Tongue (tissue), 3 donors: ENCODE measurements at places on chromosomes 11 and 22. TPM values are rescaled to one million over a fixed set of nuclear protein-coding genes. Genes with fewer than 3 reads are reported as not detected.
A peak's percentile ranks its signal among the peaks of the same experiment; 100 is the strongest.

KCNJ11 gene
- total RNA-seq, result 28.6 TPM

GRCh38 chr11:43541993-43542392 is 138.5 kb upstream of the HSD17B12 start:
- no peak for DNase-seq

MPZL2 gene
- total RNA-seq, result 27.2 TPM

GRCh38 chr11:68327586-68328370 is 15.4 kb downstream of the LRP5 start:
- no peak for DNase-seq

TRIM51 gene
- total RNA-seq, result not detected

- DNase-seq, result no peak
Observed at GRCh38 chr22:50694766-50695420, 22.3 kb downstream of the SHANK3 start.

MMP10 gene
- total RNA-seq, result 3.2 TPM

OR51B5 gene
- total RNA-seq, result not detected

FAM227A gene
- 1.9 TPM for total RNA-seq

DNA sequence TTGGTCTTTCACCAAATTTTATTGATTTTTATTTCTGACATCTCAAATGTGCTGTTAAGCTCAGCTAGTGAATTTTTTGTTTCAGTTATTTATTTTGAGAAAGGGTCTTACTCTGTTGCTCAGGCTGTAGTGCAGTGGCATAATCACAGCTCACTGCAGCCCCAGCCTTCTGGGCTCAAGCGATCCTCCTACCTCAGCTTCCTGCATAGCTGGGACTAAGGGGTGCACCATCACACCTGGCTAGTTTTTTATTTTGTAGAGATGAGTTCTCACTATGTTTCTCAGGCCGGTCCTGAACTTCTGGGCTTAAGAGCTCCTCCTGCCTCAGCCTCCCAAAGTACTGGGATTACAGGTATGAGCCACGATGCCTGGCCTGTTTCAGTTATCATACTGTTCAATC is 282.0 kb downstream of the SBF2 start:
- no peak for DNase-seq

KREMEN1 gene
- 113 TPM for total RNA-seq

- no peak for DNase-seq
Observed at GRCh38 chr22:45470871-45471270, 31.8 kb upstream of the FBLN1 start.

CD3E gene
- not detected for total RNA-seq

PAX6 gene
- 0.92 TPM for total RNA-seq

GRCh38 chr11:62614275-62614674 is 1.2 kb downstream of the ROM1 start:
- DNase-seq, result no peak

- no peak for DNase-seq
Observed at GRCh38 chr11:134980819-134981710, 569.0 kb upstream of the B3GAT1 start.

PHOX2A gene
- total RNA-seq, result not detected

DNA sequence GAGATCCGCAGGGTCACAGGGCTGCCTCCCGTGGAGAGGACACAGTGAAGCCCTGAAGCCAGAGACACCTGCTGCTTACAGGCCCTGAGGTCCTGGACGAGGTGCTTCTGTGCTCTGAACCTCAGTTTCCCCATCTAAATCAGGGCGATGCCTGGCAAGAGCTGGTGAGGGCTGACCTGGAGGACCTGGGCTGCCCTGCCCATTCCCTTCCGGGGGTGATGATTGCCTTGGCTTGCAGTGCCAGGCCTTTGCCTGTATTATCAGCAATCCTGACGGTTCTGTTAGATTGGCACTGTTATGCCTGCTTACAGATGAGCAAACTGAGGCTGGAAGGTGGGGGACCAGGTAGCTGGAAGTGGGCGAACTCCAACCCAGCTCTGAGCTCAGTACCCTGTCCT is 7.8 kb upstream of the GTSE1 start:
- DNase-seq, result no peak

AIFM3 gene
- 0.21 TPM for total RNA-seq

KRTAP5-7 gene
- not detected for total RNA-seq

GRCh38 chr11:19218786-19219460 is 17.1 kb upstream of the CSRP3 start:
- DNase-seq, result peak; percentile 97

GRCh38 chr22:17501679-17502285 is 61.5 kb upstream of the SLC25A18 start:
- peak; percentile 91 for DNase-seq

GRCh38 chr11:14622223-14622954 is 21.2 kb upstream of the PDE3B start:
- no peak for DNase-seq

GRCh38 chr22:24099071-24099470 is 82.2 kb upstream of the SUSD2 start:
- no peak for DNase-seq

DNA sequence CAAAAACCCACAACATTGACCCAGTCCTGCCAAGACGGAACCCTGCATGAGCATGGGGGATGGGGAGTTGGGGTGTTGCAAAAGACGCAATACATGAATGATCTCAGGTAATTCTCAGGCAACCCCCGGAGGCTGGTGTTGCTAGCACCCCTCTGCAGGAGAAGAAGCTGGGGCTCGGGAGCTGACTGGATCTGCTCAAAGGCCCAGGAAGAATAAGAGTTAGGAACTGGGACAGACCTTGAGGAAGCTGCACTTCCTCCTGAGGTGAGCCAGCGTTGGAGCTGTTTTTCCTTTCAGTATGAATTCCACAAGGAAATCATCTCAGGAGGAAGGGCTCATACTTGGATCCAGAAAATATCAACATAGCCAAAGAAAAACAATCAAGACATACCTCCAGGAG is at the start of gene KRTAP5-9:
TSS of gene KRTAP5-9 (plus strand) at position 301 of the 400 bp plus-strand sequence. CDS start 238 bp downstream, outside the sequence.
- DNase-seq, result no peak

DNA sequence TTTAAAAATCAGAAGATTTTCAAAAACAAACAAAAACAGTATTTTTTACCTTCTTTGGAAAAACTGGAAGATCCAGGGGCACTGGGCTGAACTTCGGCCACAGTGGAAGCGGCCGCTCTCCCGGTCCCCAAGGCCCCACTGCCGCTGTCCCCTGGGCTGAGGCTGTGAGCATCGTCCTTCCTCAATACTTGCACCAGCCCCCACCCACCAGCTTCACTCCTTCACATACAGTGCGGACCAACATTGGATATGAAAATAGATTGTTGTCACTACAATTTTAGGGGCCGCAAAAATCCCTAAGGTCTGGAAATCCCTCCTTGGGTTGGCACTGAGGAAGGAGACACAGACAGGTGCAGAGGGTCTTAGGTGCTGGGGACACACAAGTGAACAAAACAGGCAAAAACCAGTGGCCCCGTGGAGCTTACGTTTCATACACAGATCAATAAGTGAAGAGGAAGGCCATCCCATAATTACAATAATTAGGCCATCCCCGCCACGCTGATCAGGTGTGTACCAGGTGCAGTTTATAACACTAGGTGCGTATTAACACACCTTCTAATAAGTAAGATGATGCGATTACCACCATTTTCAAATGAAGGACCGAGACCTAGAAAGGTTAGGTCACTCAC is 28.2 kb upstream of the SLC22A12 start:
- no peak for DNase-seq

- DNase-seq, result no peak
Observed at GRCh38 chr11:120817158-120817557, 206.7 kb upstream of the TBCEL start.

GRCh38 chr22:36244522-36245391 is 5.4 kb upstream of the APOL2 start:
- DNase-seq, result peak; percentile 85

DNA sequence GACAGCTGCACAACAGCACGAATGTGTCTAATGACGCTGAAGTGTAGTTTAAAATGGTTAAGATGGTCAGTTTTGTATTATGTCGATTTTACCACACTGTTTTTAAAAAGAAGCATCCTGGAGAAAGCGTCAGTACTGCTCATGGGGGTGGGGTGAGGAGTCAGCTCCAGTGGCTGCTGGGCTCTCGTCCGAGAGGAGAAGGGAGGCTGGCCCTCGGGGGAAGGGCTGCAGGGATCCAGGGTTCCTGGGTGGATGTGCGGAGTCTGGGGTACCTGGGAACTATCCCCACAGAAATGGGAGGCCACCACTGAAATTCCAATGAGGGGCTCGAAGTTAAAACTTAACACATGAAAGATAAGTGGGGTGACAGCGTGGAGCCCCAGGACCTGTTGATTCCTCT is 11.9 kb downstream of the C11orf21 start:
- DNase-seq, result no peak

- DNase-seq, result no peak
Observed at GRCh38 chr11:77141034-77141433, 13.0 kb downstream of the MYO7A start.

- DNase-seq, result no peak
Observed at GRCh38 chr11:68135161-68135560, 14.0 kb upstream of the CHKA start.

GRCh38 chr11:79362821-79363220 is 78.0 kb downstream of the TENM4 start:
- DNase-seq, result no peak
